ENCODE measurements at places on chromosomes 6 and 20. TPM values are rescaled to one million over a fixed set of nuclear protein-coding genes. Genes with fewer than 3 reads are reported as not detected.

TRIM40 gene
- not detected for polyA plus RNA-seq

- no peaks in the 10 kb centered on the region for H3K36me3 ChIP-seq
- no peaks in the 10 kb centered on the region for H3K4me1 ChIP-seq
- H3K27ac ChIP-seq, result no peak overlapping the region
- no peaks in the 10 kb centered on the region for H3K27me3 ChIP-seq
- H3K4me3 ChIP-seq, result no peak overlapping the region
These were observed 316.1 kb downstream of the TAF4 start for GRCh38 chr20:61749406-61750075.

GRCh38 chr6:125157280-125157679 lies 3.7 kb downstream of the TPD52L1 start:
- no peak overlapping the region for H3K27ac ChIP-seq
- no peaks in the 10 kb centered on the region for H3K36me3 ChIP-seq
- peaks cover 20% of the 10 kb centered on the region for H3K27me3 ChIP-seq
- no peak overlapping the region for H3K4me3 ChIP-seq
- DNase-seq, result no peak
- peaks cover 13% of the 10 kb centered on the region for H3K4me1 ChIP-seq

DNA sequence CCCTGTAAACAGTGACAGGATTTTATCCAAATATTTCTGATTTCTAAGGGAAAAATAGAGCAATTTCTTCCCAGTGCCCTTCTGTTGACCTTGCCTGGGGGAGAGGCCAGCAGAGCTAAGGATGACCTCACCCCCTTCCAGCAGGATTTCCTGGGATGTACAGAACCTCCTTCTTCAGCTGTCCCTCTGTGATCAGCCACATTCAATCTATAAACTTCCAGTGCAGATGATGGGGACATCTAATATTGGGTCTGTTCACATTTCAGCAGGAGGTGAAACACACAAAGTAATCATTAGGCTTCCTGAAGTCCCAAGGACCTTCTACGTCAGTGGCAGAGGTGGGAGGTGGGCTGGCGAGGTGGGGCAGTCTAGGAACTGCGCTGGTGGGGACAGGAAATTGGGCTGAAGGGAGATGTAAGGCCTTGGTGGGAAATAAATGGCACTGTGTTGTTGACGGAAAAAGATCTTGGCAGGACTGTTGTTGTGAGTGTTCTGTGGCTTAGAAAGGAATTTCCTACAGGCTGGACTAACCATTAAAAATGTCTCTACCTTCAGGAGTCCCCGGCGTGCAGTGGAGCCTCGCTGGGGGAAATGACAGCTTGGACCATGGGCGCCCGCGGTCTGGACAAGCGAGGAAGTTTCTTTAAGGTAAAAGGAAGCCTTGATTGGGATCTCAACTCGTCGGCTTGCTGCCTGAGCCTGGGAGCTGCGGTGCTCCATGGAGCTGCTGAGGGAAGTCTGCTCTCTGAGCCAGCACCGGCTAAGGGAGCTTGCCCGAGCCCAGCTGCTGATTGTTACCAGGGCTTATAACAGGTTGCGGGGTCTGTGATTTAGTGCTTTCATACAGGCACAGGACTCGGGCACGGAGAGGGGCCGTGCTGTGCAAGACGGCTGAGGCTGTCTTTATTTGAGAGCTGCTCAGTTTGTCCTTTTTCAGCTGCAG lies 127.9 kb upstream of the NAA20 start:
- H3K4me1 ChIP-seq, result peaks cover 5% of the 10 kb centered on the region
- H3K4me3 ChIP-seq, result no peak overlapping the region
- H3K36me3 ChIP-seq, result no peaks in the 10 kb centered on the region
- no peak overlapping the region for H3K27ac ChIP-seq
- no peak for DNase-seq
- H3K27me3 ChIP-seq, result peaks cover 6% of the 10 kb centered on the region

DNA sequence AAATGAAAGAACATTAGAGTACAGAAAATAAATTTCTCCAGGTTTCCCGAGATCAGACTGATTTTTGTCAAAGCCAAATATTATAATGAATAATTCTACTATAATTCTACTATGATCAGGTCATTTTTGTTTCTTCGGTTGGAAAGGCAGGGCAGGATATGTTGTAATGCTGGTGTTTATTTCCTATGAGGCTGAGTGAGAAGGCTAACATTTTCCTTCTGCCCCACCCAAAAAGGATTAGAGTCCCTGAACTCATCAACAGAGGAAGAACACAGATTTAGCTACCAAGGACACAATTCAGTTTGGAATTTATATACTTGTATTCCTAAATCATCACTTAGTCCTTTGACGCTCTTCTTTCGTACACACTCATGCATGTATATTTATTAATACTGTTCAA lies 318.9 kb downstream of the SYNE1 start:
- no peak for DNase-seq
- H3K4me1 ChIP-seq, result peaks cover 5% of the 10 kb centered on the region
- no peaks in the 10 kb centered on the region for H3K27me3 ChIP-seq
- no peak overlapping the region for H3K4me3 ChIP-seq
- no peaks in the 10 kb centered on the region for H3K36me3 ChIP-seq

DNA sequence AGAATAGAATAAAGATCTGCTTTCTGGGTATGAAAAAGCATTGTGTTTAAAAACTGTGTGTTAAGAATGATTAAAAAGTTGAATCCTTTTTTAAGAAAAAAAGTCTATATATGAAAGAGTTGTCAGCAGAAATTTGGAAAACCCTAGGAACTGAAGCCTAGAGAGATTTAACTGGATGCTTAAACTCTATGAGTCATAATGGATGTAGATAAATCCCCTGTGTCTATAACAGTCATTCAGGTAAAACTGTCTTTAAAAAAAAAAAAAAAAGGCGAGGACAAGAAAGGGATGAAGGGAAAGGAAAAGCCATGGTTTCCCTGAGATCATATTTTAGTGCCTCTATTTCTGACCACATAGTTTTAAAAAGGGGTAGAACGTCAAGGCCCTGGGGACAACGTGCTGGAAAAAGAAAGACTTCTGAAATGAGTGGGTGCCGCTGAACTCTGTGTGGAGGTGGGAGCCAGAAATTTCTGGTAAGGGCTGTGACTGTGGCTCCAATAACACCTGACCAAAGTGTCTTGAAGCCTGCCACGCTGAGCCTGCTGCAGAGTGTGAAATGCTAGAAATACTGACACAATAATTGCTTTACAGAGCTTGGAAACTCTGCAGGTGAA lies 302.6 kb upstream of the ARID1B start:
- no peak overlapping the region for H3K4me3 ChIP-seq
- DNase-seq, result no peak
- no peaks in the 10 kb centered on the region for H3K4me1 ChIP-seq
- no peaks in the 10 kb centered on the region for H3K27me3 ChIP-seq

MYLK4 gene
- 0.85 TPM for polyA plus RNA-seq

GRCh38 chr6:149861603-149862423 lies 2.3 kb downstream of the LRP11 start:
- H3K4me1 ChIP-seq, result peaks cover 13% of the 10 kb centered on the region
- DNase-seq, result no peak
- no peak overlapping the region for H3K4me3 ChIP-seq
- H3K36me3 ChIP-seq, result no peaks in the 10 kb centered on the region
- H3K27ac ChIP-seq, result no peak overlapping the region

DNA sequence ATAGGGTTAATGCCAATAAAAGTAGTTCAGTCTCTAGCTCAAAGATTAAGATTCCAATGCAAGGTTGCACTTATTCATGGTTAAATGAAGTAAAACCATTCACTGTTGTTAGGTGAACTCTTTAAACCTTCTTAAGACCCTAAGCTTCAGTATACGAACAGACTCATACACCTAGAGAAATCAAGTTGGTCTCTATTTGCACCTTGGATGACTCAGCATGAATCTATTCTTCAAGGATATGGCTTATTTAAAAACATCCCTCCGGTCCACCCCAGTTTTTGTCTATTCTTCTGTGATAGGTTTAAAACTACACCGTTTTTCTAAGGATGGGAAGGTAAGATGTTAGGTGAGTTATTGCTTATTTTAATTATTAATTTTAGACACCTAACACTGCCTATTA lies 932 bp upstream of the TAAR9 start:
- DNase-seq, result no peak
- H3K27me3 ChIP-seq, result no peaks in the 10 kb centered on the region
- H3K36me3 ChIP-seq, result no peaks in the 10 kb centered on the region
- H3K4me1 ChIP-seq, result no peaks in the 10 kb centered on the region

B3GALT4 gene
- polyA plus RNA-seq, result 10.2 TPM

KIFC1 gene
- polyA plus RNA-seq, result 1.0 TPM

GRCh38 chr6:1181939-1182605 lies 129.8 kb upstream of the FOXQ1 start:
- no peak overlapping the region for H3K4me3 ChIP-seq
- H3K4me1 ChIP-seq, result no peaks in the 10 kb centered on the region

DNA sequence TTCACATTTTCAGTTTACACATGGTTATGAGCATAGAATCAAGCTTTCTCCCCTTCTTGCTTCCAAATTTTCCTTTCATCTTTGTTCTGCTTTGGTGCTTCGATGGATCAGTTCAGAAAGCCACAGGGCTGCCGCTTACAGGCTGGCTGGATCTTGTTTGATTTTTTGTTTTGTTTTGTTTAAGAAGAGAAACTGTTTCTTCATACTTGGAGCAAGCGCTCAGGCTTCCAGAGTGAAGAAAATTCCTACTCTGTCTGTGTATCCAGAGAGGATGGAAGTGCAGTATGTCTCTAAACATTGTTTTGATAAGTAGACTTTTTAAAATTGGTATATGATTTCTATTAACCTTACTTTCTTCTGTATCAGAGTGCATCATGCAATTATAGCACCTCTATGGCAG lies 66.9 kb downstream of the ARID1B start:
- no peak overlapping the region for H3K4me3 ChIP-seq
- H3K36me3 ChIP-seq, result no peaks in the 10 kb centered on the region
- H3K27ac ChIP-seq, result no peak overlapping the region
- peaks cover 71% of the 10 kb centered on the region for H3K4me1 ChIP-seq
- H3K27me3 ChIP-seq, result no peaks in the 10 kb centered on the region

GRCh38 chr6:137783710-137784109 lies 83.3 kb upstream of the TNFAIP3 start:
- H3K4me3 ChIP-seq, result no peak overlapping the region
- no peaks in the 10 kb centered on the region for H3K27me3 ChIP-seq
- no peaks in the 10 kb centered on the region for H3K36me3 ChIP-seq
- no peak for DNase-seq

- H3K4me1 ChIP-seq, result peaks cover 19% of the 10 kb centered on the region
- DNase-seq, result no peak
- no peaks in the 10 kb centered on the region for H3K27me3 ChIP-seq
- no peak overlapping the region for H3K27ac ChIP-seq
These were observed 284.1 kb upstream of the TAB2 start for GRCh38 chr6:149033454-149033853.

DNA sequence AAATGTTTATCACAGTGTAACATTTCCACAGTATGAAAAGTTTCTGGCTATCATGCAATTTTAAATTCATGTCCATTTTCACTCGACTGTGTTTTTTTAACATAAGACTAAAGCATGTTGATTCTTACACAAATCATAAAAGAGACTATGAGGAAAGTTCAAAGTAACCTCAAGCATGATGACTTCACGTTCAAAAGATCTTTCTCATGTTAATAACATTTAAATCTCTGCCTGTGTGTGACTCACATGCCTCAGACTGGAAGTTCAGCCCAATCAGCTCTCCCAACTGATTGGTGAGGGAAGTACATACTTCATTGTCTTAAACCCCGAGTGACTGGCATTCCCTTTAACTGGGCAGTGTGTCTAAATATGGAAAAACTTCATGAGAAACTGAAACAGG lies 37.4 kb downstream of the ATXN1 start:
- no peaks in the 10 kb centered on the region for H3K27me3 ChIP-seq
- H3K4me3 ChIP-seq, result no peak overlapping the region
- no peaks in the 10 kb centered on the region for H3K4me1 ChIP-seq
- H3K36me3 ChIP-seq, result no peaks in the 10 kb centered on the region
- no peak overlapping the region for H3K27ac ChIP-seq
- DNase-seq, result no peak

DNA sequence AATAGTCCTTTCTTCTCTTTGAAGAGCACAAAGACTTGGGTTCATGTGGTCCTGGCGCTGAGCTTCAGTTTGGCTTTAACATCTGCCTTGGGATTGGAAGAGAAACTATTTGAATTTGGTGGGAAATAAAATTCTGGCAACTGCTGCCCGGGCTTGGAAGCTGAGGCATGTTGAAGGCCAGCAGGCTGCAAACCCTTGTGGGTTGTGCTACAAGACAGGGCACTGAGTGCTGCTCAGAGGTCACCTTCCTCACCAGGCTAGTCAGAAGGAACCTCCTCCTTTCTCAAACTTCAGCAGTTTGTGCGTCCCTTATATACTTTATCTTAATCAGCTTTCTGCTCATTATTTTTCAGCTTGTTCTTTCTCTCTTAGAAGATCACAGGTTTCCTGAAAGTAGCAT lies 238.4 kb upstream of the TBX18 start:
- no peaks in the 10 kb centered on the region for H3K36me3 ChIP-seq
- H3K4me3 ChIP-seq, result no peak overlapping the region
- H3K27me3 ChIP-seq, result no peaks in the 10 kb centered on the region
- no peaks in the 10 kb centered on the region for H3K4me1 ChIP-seq

MAP3K5 gene
- 5.7 TPM for polyA plus RNA-seq

- no peak overlapping the region for H3K4me3 ChIP-seq
- no peaks in the 10 kb centered on the region for H3K36me3 ChIP-seq
- DNase-seq, result peak; percentile 31
- peaks cover 26% of the 10 kb centered on the region for H3K4me1 ChIP-seq
- no peak overlapping the region for H3K27ac ChIP-seq
These were observed 2.2 kb upstream of the ID1 start for GRCh38 chr20:31602779-31603441.

ZBTB46 gene
- 0.16 TPM for polyA plus RNA-seq

DNA sequence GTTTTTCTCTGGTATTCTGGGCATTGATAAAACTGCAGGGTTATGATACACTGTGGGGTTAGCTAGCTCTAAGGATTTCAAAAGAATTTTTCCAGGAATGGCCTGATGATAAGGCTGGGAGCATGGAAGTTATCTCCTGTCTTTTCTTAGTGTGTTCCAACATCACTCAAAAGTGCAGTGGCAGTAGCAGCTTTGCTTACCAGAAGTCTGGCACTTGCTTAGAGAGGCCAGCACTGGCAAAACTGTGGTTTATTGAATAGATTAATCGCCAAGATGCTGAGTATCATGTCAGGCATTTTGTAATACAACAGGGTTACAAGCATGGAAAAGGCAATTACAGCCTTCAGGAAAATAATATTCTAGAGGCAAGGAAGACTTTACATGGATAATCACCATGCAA lies 719.5 kb upstream of the GJE1 start:
- H3K27me3 ChIP-seq, result no peaks in the 10 kb centered on the region
- no peaks in the 10 kb centered on the region for H3K4me1 ChIP-seq
- H3K27ac ChIP-seq, result no peak overlapping the region
- H3K36me3 ChIP-seq, result no peaks in the 10 kb centered on the region
- no peak for DNase-seq

DNA sequence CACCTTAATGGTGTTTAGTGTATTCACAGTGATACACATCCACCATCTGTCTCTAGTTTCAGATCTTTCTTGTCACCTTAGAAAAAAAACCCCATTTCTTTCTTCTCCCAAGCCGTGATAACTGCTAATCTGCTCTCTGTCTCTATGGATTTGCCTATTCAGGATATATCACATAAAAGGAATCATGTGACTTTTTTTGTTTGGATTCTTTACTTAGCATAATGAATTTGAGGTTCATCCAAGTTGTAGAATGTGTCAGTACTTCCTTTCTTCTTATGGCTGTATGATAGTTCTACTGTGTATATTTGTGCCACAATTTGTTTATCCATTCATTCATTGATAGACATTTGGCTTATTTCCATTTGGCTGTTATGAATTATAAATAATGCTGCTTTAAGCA lies 57.1 kb downstream of the ITCH start:
- no peak overlapping the region for H3K4me3 ChIP-seq
- H3K4me1 ChIP-seq, result peaks cover 9% of the 10 kb centered on the region
- peaks cover 33% of the 10 kb centered on the region for H3K36me3 ChIP-seq

PAK5 gene
- not detected for polyA plus RNA-seq

All from B cell (primary cell).